ENCODE measurements at places on chromosomes 7 and 10.

DNA sequence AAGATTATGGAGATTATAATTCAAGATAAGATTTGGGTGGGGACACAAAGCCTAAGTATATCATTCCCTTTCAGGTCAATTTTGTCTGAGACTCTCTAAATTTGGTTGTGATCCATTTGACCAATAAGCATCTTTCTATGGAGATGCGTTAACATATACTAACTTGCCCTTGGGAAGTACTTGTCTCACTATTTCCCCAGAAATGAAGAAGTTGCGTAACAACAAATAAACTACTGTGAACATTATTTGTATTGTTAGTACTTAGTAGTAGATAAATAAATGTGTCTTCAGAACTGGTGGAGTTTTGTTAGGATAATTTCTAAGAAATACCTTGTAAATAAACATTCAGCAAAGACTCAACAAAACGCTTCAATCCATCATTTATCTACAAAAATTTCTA lies 127.3 kb upstream of the LYZL2 start:
- no peak for DNase-seq

DNA sequence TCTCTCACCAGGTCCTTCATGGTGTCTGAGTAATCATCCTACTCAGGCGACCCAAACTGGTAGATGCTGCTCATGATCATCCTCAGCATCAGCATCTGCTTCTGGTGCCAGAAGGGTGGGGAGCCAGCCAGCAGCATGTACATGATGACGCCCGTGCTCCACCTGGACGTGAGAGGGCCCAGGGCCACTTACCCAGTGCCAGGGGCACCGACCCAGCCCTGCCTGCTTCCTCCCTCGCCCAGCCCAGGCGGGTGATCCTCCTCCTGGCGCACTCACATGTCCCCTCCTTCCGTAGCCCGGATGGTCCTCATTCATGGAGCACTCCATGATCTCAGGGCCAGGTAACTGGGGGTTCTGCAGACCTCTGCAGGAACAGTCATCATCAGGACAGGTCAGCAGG lies 764.8 kb upstream of the ZNF722 start:
- no peak for DNase-seq

DNA sequence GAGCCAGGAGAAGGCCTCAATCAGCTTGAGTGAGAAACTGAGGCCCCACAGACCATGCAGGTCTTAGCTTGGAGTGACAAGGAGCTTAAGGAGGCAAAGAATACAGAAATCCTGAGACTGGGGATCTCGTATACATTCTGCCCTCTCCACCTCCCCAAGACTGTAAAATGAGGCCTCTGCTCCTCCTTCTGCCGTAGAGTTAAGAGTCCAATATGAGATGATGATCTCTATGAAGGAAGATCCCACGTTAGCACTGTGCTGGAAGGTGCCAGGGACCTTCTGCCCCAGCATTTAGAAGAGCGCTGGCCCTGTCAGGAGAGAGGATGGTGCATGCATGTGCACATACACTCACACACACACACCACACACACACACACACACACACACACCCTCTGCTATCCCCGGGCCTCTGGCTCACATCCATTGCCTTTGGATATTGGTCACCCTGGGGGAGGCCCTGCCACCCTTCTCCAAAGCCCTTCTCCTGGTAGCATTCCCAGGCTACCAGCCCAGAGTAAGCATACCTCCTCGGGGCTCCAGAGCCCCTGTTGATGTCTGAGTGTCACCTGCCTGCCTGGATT lies 15.0 kb downstream of the ZCCHC24 start:
- no peak for DNase-seq

GRCh38 chr7:45973725-45974532 lies 52.9 kb upstream of the IGFBP3 start:
- DNase-seq, result no peak

DNA sequence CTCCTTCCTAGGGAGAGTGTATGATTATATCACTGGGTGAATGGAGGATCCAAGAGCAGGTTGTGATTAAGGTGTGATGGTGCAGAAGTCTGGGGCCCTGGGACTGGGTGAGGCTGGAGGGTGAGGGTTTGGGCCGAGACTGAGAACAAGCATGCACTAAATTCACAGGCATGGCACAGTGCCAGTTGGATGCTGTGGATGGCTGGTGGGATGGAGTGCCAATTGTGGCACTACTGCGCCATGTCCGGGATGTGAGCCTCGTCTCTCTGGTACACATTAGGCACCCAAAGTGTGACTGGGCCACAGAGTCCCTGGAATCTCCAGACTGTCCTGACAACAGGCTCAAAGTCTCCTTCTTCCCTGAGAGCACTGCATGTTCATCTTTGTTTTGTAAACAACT lies 208.1 kb downstream of the EMX2 start:
- no peak for DNase-seq

DNA sequence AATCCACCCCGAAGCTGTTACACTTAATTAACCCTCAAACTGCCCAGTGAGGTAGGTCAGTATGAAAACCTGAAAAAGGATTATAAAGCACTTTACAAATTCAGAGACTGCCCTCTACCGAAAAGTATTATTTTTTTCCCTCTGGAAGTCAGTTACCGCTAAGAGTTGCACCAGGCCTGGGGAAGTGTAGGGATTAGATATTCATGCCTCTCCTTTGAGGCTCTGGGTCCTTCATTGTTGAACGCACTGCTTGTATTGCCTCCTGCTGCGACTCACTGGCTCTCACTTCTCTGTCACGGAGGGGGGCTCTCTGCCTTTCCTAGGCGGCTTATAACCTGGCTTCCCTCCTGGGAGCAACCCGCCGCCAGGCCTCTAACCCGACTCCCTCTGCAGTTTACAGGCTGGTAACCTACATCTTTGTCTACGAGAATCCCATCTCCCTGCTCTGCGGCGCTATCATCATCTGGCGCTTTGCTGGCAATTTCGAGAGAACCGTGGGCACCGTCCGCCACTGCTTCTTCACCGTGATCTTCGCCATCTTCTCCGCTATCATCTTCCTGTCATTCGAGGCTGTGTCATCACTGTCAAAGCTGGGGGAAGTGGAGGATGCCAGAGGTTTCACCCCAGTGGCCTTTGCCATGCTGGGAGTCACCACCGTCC lies 2.7 kb downstream of the RHBDD2 start:
- no peak for DNase-seq

DNA sequence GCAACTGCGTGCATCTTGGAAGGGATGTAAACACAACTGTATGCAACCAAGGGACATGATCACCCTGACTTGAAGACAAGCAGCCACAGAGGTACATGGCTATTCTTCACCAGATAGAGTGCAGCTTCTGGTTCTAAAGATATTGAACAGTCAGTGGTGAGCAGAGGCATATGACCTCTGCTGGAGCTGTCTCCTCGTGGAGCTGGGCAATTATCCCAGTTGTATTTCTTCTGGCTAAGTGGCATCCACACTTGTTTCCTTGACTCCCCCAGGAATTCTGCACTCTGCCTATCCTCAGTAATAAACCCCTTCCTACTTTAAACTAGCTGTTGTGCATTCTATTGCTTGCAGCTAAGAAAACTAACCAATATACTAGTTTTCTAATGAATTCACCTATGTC lies 216.8 kb downstream of the THSD7A start:
- DNase-seq, result no peak

DNA sequence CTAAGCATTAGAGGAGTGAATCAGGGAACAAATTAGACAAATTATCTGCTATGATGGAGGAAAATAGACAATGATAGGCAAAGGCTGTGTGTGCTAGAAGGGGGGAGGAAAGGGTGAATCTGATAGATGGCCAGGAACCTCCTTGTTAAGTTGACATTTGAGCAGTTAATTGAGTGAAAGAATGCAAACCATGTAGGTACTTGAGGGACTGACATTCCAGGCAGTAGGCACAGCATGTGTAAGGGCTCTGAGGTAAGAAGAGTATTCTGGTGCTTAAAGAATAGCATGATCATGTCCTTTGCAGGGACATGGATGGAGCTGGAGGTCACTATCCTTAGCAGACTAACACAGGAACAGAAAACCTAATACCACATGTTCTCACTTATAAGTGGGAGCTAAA lies 48.6 kb upstream of the TES start:
- DNase-seq, result no peak

DNA sequence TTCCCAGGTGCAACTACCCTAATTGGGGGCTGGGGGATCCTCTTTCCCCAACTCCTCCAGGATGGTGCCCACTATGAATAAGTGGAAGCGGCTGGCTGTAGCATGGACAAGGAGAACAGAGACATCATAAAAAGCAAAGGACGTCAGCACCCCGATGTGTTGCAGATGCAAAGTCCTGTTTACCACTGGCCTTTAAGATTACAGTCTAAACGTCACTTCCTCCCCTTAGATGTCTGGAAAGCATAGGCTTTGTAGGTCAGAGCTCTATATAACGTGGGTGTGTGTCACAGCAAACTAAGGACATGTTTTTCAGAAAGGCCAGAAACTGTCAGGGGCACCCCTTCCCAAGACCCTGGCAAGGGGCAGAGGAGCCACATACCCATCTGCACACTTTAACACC lies 7.9 kb downstream of the COBL start:
- DNase-seq, result no peak

DNA sequence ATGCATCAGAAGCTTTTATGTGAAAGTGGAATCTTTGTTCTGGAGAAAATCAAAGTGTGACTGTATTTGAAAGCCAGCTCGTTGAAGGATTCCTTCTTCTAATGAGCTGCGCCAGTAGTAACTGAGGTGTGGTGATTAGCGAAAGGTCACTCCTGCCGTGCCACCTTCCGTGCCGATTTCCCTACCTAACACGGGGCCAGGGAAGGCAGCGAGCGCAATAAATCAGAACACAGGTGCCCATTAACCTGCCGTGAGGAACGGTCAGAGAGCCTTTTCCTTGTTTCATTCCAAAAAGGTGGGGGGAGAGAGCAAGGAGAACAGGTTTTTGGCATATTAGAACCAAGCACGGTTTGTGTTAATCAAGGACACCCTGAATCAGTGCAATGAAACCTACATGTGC lies 258.0 kb downstream of the CELF2 start:
- no peak for DNase-seq

DNA sequence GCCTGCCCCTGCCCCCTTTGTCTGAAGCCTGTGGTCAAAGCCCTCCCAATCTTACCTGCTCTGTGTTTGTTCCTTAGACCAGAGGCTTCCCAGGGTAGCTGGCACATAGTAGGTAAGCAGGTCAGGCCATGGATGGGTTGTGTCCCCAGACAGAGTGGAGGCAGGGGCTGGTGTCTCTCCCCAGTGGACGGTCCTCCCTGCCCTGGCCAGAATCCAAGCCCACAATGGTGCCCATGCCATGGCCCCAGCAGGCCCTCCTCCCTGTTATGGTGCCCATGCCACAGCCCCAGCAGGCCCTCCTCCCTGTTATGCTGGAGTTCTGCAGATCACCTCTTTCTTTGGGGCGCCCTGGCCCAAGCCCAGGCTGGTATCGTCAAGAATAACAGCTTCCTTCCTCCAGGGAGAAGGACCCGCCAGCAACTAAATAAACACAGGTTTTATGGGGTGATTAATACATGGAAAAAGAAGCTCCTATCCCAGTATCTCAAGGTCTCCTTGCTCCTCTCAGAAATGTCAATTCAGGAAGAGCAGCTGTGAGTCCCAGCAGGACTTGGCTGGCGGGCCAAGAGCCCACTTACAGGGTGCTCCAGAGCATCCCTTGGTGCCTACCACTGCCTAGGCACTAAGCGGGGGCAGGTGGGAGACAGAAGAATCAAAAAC lies 82.0 kb downstream of the NEURL1 start:
- no peak for DNase-seq

DNA sequence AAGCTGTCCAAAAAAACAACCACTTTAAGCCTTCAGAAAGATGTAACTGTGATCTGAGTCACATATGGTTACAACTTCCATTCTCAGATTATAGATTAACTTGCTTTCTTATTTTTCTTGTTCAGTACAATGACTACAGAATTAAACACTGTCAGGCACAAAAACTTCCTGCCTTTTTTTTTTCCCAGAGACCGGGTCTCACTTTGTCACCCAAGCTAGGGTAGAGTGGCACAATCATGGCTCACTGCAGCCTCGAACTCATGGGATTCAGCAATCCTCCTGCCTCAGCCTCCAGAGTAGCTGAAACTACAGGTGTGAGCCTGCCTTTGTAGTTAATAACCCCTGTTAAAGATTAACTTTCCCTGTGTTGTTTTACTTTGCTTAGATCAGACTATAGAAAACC lies 163.2 kb downstream of the AVL9 start:
- DNase-seq, result no peak

GRCh38 chr10:117246997-117247671 lies 6.2 kb downstream of the SLC18A2 start:
- DNase-seq, result no peak

DNA sequence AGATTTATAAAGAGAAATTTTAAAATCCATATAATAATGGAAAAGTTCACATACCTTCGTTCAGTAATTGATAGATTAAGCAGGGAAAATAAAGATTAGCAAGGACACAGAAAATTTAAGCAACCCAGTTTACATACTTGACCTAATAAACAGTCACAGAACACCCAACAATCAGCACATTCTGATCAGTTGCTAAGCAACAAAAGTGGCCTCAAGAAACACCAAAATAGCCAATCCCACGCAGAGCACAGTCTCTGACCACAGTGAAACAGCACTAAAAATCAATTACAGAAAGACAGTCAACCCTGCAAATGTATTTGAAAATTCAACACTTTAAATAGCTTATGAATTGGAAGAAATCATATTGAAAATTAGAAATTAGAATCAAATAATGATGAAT lies 39.3 kb upstream of the DRGX start:
- no peak for DNase-seq

- DNase-seq, result no peak
These were observed 545.0 kb downstream of the NRG3 start for GRCh38 chr10:82420001-82420400.

DNA sequence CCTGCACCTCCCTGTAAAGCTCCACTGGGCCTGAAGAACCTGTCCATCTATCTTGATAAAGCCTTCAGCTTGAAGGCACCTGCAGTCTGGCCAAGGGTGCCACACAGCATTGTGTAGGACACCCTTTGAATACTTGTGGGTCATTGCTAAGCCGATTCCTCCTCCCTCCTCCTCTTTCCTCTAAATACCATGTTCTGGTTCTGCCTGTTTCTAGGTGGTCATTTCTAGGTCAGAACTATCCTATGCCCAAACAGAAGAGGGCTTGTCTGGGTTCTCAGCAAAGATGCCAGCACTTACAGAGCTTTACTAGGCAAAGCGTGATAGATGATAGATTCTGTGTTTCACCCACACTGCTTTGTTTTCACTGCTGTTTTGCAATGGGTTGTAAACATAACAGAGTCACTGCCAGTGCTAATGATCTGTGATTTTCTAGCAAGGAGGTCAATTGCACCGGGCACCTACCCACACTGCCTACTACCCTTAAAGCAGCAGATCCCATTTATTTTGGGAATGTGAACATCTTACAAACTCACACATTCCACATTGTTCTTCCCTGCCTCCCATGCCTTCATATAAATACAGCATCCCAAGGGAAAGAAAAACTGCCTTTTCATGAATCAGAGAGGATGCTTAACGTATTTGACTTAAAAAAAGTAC lies 279.1 kb upstream of the PITRM1 start:
- DNase-seq, result no peak

GRCh38 chr7:5661942-5662341 lies 119.5 kb downstream of the RNF216 start:
- DNase-seq, result peak; percentile 10
